ENCODE measurements at places on chromosomes 2 and 18.

DNA sequence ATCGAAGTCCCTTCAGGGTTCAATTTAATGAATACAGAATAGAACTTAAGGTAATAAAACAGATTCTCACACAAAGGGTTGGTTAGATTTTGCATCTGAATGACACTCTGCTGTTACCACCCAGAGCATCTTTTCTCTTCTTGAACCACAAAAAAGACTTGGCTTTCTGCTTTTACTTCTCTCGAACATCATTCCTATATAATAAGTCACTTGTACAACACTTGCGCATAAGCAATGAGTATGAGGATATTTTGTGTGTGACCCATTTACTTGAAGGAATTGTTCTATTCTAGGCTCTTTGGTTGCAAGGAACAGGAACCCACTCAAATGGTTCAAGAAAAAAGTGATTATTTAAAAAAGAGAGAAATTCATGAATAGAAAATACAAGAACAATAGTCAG, 126.2 kb downstream of the NUP35 start:
- no peaks in the 10 kb centered on the region for H3K4me1 ChIP-seq
- no peaks in the 10 kb centered on the region for H3K27me3 ChIP-seq
- H3K27ac ChIP-seq: no peak overlapping the region
- no peaks in the 10 kb centered on the region for H3K36me3 ChIP-seq
- DNase-seq: no peak
- H3K4me3 ChIP-seq: no peak overlapping the region

DNA sequence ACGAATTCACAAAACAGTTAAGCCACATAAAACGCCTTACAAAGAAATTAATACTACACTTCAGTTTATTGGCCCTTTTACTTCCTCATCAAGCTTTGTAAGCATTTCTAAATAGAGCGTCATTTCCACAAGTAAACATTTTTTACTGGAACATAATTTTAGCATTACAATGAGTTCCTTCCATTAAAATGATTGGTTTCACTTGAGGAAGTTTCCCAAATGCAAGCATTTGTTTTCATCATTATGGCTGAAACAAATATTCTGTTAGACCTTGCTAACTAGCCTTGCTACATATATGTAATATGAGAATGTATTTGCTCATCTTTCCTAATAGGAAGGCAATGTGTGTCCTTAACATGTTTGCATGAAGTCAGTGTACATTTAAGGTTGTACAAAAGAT, 579.1 kb downstream of the IRS1 start:
- no peaks in the 10 kb centered on the region for H3K36me3 ChIP-seq
- DNase-seq: no peak
- H3K27me3 ChIP-seq: no peaks in the 10 kb centered on the region
- H3K4me1 ChIP-seq: peaks cover 17% of the 10 kb centered on the region
- no peak overlapping the region for H3K27ac ChIP-seq

- DNase-seq: no peak
- H3K4me3 ChIP-seq: no peak overlapping the region
- H3K4me1 ChIP-seq: no peaks in the 10 kb centered on the region
- H3K36me3 ChIP-seq: no peaks in the 10 kb centered on the region
Observed at GRCh38 chr2:128511731-128512378, 193.2 kb upstream of the HS6ST1 start.

DNA sequence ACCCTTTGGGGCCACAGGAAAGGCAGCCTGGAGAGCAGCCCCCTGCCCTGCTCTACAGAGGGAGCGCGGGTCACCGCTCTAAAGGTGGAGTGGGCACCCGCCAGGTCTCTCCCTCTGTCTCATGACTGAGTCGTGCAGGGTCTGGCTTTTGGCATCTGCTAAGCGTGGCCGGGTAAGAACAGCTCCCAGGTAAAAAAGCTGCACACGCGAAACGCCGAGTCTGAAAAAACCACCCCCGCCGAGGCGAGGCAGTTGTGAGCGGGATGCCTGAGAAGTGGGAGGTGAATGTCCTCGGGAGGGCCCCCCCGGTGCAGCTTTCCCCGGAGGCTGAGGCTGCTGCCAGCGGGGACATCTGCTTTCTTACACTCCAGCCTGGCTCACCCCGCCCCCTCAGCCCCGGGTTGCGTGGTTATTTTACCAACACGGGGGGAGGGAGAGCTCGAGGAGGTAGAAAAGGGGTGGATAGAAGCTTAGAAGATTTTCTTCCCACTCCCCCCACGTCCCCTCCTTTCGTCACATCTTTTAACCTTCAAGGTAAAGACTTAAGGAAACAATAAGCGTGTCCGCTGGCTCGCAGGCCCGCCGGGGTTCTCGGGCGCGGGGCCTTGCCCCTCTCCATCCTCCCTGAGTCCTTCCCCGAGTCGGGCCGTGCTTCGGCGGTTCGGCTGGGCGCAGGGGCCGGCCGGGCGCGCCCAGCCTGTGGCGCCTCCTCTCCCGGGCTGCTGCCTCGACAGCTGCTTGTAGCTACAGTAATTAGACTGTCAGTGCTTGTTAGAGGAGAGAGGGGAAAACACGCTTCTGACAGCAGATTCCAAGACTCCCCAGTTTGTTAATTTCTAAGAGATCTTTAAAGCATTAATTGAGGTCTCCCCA, 70.6 kb upstream of the PSMD14 start:
- H3K36me3 ChIP-seq: peaks cover 24% of the 10 kb centered on the region
- H3K27ac ChIP-seq: no peak overlapping the region
- no peak for DNase-seq
- no peaks in the 10 kb centered on the region for H3K27me3 ChIP-seq

DNA sequence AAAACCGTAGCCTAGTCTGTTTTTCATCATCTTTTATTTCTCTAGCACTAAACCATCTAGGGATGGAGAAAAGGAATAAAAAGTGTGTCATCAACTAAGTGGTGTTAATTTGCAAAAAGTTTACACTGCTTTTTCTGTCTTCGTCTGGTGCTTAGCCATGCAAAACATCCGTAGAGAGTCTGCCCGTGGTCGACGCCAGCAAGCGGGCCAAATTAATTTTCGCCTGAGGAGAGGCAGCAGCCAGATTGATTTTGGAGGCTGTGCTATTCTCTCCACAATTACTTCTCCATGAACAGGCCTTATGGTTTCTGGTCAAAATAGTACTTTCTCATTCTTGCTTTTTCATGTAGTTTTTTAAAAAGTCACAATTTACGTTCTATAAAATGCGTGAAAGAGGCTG, 46.3 kb downstream of the TNFRSF11A start:
- H3K4me3 ChIP-seq: no peak overlapping the region
- H3K4me1 ChIP-seq: no peaks in the 10 kb centered on the region
- DNase-seq: no peak
- H3K27ac ChIP-seq: no peak overlapping the region

GRCh38 chr2:137910641-137911040, 53.6 kb upstream of the HNMT start:
- no peaks in the 10 kb centered on the region for H3K4me1 ChIP-seq
- no peaks in the 10 kb centered on the region for H3K36me3 ChIP-seq
- no peaks in the 10 kb centered on the region for H3K27me3 ChIP-seq
- H3K4me3 ChIP-seq: no peak overlapping the region

GRCh38 chr2:163247847-163248220, 409.3 kb upstream of the KCNH7 start:
- H3K4me1 ChIP-seq: no peaks in the 10 kb centered on the region
- DNase-seq: no peak
- H3K4me3 ChIP-seq: no peak overlapping the region
- no peaks in the 10 kb centered on the region for H3K27me3 ChIP-seq
- no peaks in the 10 kb centered on the region for H3K36me3 ChIP-seq

GRCh38 chr18:72235422-72235821, 308.7 kb downstream of the CBLN2 start:
- no peak for DNase-seq
- H3K4me1 ChIP-seq: no peaks in the 10 kb centered on the region
- H3K36me3 ChIP-seq: no peaks in the 10 kb centered on the region
- no peaks in the 10 kb centered on the region for H3K27me3 ChIP-seq

- H3K27me3 ChIP-seq: no peaks in the 10 kb centered on the region
- no peaks in the 10 kb centered on the region for H3K4me1 ChIP-seq
- no peaks in the 10 kb centered on the region for H3K36me3 ChIP-seq
- DNase-seq: no peak
Observed at GRCh38 chr18:56423626-56424025, 214.8 kb downstream of the TXNL1 start.

- H3K4me1 ChIP-seq: peaks cover 3% of the 10 kb centered on the region
- H3K27me3 ChIP-seq: no peaks in the 10 kb centered on the region
- H3K27ac ChIP-seq: no peak overlapping the region
- peak; percentile 19 for DNase-seq
- H3K4me3 ChIP-seq: peak overlapping the region; percentile 50
- no peaks in the 10 kb centered on the region for H3K36me3 ChIP-seq
Observed at GRCh38 chr2:241064008-241064801, 37.9 kb downstream of the MTERF4 start.

GRCh38 chr2:236849940-236850339, 235.7 kb upstream of the COPS8 start:
- H3K4me1 ChIP-seq: no peaks in the 10 kb centered on the region
- H3K27me3 ChIP-seq: peaks cover 9% of the 10 kb centered on the region
- no peaks in the 10 kb centered on the region for H3K36me3 ChIP-seq
- H3K27ac ChIP-seq: no peak overlapping the region
- no peak for DNase-seq

GRCh38 chr2:179995741-179996515, 11.2 kb downstream of the CWC22 start:
- no peak overlapping the region for H3K4me3 ChIP-seq
- H3K27me3 ChIP-seq: no peaks in the 10 kb centered on the region
- DNase-seq: no peak
- peaks cover 5% of the 10 kb centered on the region for H3K4me1 ChIP-seq

- no peaks in the 10 kb centered on the region for H3K27me3 ChIP-seq
- peaks cover 15% of the 10 kb centered on the region for H3K4me1 ChIP-seq
- H3K4me3 ChIP-seq: no peak overlapping the region
- no peak for DNase-seq
- H3K27ac ChIP-seq: no peak overlapping the region
Observed at GRCh38 chr2:207932106-207932505, 93.2 kb downstream of the PLEKHM3 start.

- no peaks in the 10 kb centered on the region for H3K36me3 ChIP-seq
- H3K4me1 ChIP-seq: no peaks in the 10 kb centered on the region
- no peak overlapping the region for H3K27ac ChIP-seq
- H3K4me3 ChIP-seq: no peak overlapping the region
- H3K27me3 ChIP-seq: no peaks in the 10 kb centered on the region
Observed at GRCh38 chr2:127201452-127201851, 18.6 kb downstream of the CYP27C1 start.

DNA sequence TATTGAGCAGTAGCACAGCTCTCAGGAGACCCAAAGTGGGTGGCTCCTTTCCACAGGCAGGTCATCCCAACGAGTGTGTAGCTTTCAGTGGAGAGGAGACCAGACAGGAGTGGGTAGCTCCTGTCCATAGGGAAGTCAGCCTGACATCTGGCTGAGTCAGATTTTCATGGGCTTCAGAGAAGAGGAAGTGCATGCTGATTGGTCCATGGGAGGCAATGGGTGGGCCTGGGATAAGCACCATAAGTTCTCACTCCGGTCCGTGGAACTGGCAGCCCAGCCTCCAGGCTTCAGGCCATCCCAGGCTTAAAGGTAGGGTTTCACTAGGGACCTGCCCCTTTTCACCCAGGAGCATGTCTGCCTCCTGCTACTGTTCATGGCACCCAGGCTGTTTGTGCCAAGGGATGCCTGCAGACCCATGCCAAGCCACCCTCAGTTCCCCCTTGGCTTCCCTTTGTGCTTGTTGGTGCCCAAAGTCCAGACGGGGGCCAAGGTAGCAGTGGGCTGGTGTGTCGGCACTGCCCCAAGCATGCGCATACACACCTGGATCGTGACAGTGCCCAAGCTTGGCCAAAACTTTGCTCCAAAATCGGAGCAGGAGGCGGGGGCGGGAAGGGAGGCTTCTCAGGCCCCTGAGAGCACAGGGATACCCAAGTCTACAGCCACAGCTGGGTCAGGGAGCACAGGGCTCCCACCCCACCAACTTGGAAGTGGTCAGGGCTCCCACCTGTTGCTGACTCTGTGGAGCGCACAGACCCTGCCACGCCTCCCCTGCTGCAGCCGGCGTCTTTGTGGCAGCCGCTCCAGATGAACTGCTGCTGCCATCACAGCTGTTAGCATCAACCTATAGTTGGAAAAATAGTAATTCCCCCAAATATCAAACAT, 26.4 kb downstream of the MARCHF7 start:
- DNase-seq: no peak
- H3K36me3 ChIP-seq: peaks cover 21% of the 10 kb centered on the region
- no peak overlapping the region for H3K4me3 ChIP-seq

GRCh38 chr18:75504469-75504868, 77.0 kb upstream of the SMIM21 start:
- DNase-seq: no peak
- no peaks in the 10 kb centered on the region for H3K4me1 ChIP-seq
- no peaks in the 10 kb centered on the region for H3K27me3 ChIP-seq

DNA sequence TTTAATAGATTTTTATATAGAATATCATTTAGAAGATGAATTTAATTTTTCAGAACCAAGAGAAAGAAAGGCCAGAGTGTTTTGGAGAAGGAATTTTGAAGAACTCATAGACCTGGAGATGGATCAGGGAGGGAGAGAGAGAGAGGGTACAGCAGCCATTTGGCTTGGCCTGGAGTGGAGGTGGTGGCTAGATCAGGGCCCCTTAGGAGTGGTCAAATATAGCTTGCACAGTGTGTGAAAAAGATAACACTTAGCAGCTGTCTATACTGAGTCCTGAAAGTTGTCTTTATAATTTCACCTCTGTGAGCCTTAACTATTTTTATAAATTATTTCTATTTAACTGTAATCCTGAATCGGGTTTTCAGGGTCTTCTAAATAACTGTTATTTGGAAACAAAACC, 38.8 kb upstream of the ACYP2 start:
- peaks cover 29% of the 10 kb centered on the region for H3K4me1 ChIP-seq
- H3K27me3 ChIP-seq: no peaks in the 10 kb centered on the region
- no peak overlapping the region for H3K4me3 ChIP-seq

DNA sequence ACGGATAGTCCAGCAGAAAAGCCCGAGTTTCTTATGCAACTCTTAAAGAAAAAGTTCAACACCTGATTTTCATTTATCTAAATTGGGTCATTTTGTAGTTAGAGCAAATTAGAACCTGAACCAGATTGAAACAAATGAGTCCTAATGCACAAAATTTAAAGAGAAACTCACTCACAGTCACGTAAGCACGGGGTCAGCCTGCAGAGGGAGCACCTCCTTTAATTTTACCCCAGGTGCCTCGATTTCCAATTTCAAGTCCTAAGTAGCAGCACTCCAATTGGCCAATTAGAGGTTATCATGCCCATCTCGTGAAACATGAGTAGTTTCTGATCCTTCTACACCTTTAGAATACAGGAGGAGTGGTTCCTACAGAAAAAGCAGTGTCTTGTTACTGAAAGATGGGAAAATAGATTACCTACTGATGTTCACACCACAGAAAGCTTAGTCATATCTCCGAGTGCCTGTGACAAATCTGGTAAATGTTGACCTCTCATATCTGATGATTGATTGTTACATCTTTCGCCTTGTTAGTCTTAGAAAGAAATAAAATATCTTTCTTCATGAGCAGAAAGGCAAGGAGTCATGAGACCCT, 1929.8 kb upstream of the LRRTM1 start:
- H3K36me3 ChIP-seq: no peaks in the 10 kb centered on the region
- no peaks in the 10 kb centered on the region for H3K4me1 ChIP-seq
- H3K27me3 ChIP-seq: no peaks in the 10 kb centered on the region
- H3K27ac ChIP-seq: no peak overlapping the region
- H3K4me3 ChIP-seq: no peak overlapping the region

Measured in HCT116 (cell line).